ENCODE measurements at places on chromosomes 7 and 10.

GRCh38 chr10:69816521-69816920 is 14.8 kb downstream of the COL13A1 start:
- DNase-seq: no peak

DNA sequence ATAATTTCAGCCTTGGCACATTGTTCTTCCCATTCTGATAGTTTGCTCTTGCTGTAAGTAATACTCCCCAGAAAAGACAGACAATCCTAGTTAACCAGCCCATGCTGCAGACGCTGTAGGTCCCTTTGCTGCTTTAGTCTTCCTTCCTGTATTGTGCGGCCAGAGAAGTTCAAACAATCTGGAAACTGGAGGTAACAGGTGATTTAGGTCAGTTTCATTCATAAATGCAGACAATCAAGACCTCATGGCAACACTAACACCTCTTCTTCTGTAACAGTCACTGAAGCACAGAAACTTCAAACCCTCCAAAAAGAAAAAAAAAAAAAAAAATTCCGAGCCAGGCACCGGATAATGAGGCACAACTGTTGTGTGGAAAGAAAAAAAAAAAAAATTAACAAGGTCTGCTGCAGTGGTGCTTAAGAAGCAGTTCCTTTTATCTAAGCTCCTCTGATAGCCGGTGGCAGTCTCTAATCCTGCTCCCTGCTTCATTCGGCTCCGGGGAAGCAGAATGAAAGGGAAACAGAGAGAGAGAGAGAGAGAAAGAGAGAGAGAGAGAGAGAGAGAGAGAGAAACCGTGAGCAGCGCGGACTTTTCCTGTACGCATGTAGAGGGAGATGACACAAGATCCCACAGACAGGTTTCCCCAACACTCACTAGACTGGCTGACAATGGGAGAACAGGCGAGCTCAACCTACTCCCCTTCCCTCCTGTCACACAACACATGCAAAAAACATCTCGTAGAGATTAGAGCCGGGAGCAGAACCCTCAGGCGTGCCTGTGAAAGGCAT is at the start of gene SEMA3A:
Gene SEMA3A, minus strand, starts transcription at position 306 of the 788 bp plus-strand sequence. Its CDS starts 203 bp downstream, at position 103.
- DNase-seq: peak; percentile 73

GRCh38 chr10:96720422-96721206 is at the start of gene PIK3AP1:
Gene PIK3AP1 (minus strand): TSS chr10:96720514. CDS start chr10:96720394, 120 bp downstream.
- peak; percentile 44 for DNase-seq

GRCh38 chr7:84941291-84941690 is 245.6 kb downstream of the SEMA3D start:
- no peak for DNase-seq

- no peak for DNase-seq
Measured at GRCh38 chr7:68121655-68122054, 1125.0 kb downstream of the TYW1 start.

GRCh38 chr10:113151190-113151666 is 201.2 kb downstream of the TCF7L2 start:
- no peak for DNase-seq

- no peak for DNase-seq
Measured at GRCh38 chr10:79031723-79032122, 37.0 kb upstream of the ZMIZ1 start.

DNA sequence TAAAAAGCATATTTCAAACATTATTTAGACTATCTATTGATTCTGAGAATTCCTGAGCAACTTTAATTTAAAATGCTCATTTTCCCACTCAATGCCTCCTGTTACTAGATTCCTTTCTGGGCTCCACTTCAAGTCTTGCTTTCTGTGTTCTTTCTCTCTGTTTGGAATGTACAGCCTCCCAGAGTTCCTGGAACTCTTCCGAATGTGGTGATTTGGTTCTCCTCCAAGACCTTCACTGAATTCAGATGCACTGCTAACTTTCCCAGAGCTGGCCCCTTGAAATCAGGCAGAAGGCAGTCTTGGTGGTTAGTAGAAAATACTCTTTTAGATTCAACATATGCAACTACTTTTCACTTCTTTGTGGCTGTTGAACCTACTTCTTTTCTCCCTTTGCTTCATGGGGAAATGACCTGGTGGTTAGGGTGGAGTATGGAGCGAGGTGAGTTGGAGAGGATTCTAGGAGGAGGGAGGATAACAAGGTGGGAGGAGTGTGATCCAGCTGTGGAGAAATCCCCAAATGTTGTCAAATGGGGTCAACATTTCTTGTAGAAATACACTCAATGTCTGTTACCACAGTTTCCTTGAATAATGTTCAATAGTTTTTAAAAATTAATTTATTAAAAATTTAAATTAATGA is 27.9 kb upstream of the CCDC7 start:
- DNase-seq: no peak

GRCh38 chr7:148241700-148242293 is 348.8 kb upstream of the C7orf33 start:
- DNase-seq: no peak

DNA sequence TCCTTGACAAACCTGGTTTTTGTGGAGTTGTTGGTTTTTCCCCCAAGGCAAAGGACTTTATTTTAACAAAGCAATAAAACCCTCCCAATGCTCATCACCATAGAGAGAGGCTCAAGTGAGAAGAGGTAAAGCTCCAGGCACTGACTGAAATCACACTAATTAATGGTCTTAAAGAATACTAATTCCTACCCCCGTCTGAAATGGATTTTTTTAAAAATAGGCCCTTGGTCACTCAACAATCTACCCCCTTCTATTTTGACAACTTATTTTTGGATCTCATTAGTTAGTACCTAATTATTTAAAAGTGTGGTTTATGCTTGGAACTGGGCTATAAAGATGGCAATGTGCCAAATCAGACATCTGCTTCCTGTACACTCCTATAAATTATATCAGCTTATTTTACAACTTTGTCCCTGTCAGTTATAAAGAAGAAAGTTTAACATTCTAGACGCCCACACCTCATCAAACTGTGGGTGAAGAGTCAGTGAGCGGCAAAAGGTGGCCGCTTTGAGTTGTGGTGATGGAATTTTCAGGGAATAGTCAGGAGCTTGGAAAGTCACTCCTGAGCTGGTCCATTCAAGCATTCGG is 10.6 kb downstream of the GLI3 start:
- no peak for DNase-seq

- DNase-seq: no peak
Measured at GRCh38 chr7:46853451-46853850, 728.5 kb downstream of the TNS3 start.

DNA sequence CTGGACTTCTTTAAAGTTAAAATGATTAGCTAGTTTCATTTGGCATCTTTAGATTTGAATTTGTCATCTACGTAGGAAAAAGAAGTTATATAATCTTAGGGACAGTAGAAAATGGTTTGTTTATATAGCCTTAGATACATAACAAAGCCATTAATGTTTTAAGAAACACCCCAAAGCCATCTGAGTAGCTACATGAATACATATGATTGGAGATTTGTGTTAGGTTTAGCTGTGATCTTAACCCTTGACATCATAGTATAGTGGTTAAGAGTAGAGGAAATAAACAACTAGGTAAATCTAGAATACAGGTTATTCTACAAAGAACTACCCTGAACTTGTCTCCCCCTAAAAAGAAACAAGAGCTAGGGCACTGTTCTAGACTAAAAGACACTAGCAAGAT is 18.1 kb downstream of the SAMD8 start:
- no peak for DNase-seq
